ENCODE measurements at places on chromosomes 12 and 14.

DNA sequence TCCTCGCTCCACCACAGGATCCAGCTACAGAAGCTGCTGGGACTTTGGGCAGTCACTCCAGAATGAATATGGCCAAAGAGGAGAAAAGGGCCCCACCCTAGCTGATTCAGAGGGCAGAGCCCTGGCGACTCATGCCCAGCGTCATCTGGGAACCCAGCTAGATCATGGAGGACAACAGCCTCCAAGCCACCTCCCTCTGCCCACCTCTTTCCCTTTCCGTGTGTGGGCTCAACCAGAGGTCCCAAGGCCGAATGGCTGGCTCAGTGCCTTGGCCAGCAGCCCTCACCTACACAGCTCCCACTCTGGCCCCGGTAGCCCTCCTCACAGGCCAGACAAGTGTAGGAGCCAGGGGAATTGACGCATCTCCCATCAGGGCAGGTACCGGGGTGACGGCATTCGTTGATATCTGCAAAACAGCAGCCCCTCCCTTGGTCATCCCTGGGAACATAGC is 17.4 kb downstream of the ISCA2 start:
- no peak for DNase-seq

- DNase-seq = no peak
These were observed 7.6 kb upstream of the FITM1 start for GRCh38 chr14:24122898-24123297.

- no peak for DNase-seq
These were observed 74.2 kb downstream of the RCOR1 start for GRCh38 chr14:102666635-102667034.

DNA sequence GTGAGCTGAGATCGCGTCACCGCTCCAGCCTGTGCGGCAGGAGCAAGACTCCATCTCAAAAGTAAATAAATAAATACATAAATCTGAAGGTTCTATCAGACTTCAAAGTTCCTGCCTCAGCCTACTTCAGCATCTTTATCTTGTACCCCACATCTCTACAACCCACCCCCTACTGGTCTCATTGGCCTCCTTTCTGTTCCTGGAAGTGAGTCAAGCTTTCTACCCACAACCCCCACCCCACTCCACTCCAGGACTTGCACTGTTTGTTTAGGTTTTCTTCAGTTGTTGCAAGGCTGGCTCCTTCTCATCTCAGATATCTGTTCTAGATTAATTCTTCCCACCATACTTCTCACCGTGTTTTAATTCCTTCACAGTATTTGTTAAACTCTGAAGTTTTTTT is 714 bp upstream of the PSMC6 start:
- no peak for DNase-seq

- DNase-seq = no peak
These were observed 27.7 kb downstream of the BRI3BP start for GRCh38 chr12:125021096-125021495.

DNA sequence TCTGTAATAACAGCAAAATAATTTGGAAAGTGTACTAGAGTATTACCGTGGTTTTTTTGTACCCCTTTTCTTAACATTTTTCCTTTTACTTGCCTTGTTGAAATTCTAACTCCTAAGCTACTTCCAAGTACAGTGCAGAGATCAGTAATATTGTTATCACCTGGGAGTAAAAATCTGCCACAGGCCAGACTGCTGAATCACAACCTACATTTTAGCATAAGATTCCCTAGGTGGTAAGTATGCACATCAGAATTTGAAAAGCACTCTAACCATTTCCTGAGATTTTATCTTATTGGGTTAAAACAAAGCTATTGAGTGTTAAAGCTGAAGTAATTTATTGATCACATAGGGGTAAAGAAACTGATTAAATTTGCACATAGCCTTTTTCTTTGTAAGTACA is 55.2 kb upstream of the KCNH3 start:
- DNase-seq = no peak

GRCh38 chr12:106997916-106998315 is 11.0 kb upstream of the MTERF2 start:
- no peak for DNase-seq

- DNase-seq = no peak
These were observed 16.8 kb downstream of the RFC5 start for GRCh38 chr12:118033323-118033722.

DNA sequence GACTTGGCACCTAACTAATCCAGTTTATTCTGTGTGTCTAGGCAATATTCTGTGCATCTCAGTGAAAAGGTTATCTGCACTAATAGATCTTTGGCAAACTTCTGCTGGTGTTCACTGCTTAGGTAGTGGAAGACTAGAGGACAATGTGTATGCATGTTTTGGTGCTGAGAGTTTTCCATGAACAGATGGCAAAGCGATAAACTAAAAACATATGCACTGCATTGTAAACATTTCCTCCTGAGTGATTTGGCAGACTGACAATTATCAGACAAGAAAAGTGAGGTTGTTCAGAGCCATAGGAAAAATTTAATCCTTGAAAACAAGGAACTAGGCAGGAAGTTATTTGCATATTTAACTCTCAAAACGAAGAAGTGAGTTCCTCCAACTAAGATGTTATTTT is 400.4 kb downstream of the ATP23 start:
- peak; percentile 18 for DNase-seq

DNA sequence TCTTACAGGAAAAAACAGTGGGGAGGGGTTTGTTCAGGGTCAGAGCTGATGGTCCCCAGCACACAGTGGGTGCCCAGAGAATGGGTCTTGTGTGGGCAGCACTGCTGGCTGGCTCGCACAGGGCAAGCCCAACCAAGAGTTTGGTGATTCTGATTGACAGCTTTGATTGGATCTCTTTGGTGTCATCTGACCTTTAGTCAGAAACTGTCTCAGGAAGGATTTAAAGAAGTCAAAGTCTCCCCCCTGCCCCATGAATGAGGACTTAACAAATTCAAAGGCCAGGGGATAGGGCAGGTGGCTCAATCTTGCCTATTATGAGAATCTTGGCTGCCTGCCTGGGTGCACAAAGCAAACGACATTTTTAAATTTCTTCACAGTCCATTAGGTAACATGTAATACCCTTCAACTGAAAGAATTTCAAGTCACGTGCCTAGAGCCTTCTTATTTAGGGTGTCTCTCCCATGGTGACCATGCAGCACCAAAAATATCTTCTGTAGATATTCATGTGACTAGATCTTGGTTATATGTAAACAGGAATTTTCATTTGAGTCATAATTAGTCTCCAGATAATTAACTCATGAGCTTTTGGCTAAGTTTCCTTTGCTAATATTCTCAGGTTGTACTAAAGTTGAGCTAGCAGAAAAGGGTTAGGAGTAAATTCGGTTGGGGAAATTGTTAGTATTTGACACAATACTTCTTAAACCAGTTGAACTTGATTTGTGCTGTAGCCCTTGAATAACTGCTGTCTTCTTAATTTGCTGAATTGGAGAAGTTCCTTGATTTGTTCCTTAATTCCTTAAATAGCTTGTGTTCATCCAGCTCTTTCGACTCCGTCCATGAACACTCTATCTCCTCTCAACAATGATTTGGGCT is 54.5 kb upstream of the HECTD1 start:
- DNase-seq = peak; percentile 87

DNA sequence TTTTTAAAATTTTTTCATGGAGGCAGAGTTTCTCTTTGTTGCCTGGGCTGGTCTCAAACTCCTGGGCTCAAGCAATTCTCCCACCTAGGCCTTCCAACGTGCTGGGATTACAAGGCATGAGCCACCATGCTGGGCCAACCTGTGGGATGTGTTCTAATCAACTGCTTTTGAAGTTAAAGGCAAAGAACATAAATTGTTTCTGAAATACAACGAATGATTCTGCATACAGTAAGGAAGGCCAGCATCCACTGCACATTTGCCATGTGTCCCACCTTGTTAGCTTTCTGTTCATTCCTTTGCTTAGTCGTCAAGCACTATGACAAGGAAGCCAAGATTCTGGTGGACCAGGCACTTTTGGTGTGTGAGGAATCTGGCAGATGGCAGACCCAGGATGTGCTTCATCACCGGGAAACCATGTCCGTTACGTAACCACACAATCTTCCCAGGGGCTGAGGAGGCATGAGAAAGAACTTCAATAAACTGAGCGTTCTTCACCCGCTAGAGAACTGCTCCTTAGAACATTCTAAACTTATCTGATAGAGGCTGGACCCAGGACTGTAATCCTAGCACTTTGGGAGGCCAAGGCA is 24.5 kb downstream of the MOK start:
- DNase-seq = no peak

DNA sequence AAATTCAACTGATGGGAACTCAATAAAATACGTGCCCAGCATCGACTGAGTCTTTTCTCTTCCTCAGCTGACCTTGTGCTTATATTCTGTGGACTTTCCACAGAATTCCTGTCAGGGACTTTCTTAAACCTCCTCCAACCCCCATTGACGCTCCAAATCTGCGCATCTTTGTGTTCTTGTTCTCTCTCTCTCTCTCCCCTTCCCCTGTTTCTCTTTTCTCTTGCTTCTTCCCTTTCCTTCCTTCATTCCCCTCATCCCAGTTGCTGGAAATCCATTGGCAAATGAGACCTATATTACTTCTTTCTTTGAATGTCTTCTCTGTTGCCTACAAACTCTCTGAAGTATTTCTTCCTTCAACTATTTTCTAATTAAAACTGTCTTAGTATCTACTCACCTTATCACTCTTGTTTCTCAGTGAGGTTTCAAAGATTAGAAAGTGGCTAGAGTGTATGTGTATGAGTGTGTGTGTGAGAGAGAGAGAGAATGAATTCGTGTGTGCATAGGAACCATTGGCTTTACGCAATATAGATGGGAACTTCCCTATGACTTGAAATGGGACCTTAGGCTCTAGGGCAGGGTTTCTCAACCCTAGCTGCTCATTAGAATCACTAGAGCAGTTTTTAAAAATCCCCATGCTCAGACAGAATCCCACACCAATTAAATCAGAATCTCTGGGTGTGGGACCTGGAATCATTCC is 41.8 kb upstream of the DHRS7 start:
- no peak for DNase-seq

DNA sequence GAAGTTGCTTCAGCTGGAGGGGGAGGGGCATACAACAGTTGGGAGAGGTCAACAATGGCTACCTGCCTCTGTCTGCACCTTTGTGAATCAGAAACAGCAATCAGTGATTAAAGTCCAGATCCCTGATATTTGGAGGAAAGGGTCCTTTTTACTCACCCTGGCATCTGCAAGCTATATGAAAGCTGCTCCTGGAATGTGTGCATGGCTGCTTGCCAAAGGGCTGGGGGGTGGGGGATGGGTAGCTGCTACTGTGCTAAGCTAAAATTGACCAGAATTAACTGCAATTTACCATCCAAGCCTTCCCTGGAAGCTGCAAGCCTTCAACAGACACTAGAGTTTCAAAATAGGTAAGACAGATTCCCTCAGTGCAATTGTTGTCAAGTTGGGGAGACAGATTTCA is 13.5 kb upstream of the GTF2A1 start:
- DNase-seq = no peak

DNA sequence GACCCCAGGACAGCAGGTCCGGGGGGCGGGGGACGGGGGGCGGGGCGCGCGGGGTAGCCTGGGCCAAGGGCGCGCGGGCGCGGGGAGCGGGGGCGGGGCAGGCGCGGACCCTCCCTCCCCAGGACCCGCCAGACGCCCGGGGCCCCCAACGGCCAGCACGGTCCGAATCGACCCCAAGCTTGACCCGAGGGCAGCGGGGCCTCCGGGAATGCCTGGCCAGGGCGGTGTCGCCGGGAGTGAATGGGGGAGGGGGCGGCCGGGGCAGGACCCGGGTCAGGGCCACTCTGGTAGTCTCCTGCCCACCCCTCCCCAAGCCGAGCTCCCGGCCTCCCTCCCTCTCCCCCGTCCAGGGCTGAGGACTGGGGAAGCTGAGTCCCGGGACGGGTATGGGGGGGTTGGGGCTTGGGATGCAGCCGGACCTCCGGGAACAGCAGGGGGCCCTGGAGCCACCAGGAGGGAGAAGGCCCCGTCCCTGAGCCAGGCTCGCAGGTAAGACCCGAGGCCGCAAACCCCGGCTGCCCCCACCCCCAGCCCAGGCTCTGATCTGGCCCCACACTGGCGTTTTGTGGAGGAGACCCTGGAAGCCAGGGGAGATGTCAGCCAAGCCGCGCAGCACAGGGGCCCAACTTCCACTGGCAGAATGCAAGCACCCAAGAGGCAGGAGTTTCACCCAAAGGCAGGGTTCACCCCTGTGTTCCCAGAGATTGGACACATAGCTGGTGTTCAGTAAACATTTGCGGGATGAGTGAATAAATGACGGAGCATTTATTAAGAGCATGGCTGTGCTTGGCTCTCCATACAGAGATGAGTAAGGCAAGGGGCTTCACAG is 545 bp upstream of the GALNT9 start:
- no peak for DNase-seq

DNA sequence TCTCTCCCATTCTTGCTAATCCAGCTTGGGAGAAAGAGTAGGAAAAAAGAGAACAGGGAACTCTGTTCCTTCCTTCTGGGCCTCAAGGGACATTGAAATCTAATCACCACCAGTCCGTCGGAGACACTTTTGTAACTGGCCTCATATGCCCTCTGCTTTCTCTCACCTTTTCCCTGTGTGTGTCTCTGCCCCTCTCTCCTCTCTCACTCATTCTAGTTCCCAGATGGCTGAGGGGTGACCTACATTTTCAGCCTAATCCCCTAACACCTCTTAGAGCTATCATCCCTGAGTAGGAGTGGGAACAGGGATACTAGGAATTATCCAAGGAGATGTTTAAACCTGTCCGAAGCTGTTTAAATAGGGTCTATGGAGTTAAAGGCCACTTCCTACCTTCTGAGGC is 8.9 kb upstream of the PCK2 start:
- DNase-seq = no peak

DNA sequence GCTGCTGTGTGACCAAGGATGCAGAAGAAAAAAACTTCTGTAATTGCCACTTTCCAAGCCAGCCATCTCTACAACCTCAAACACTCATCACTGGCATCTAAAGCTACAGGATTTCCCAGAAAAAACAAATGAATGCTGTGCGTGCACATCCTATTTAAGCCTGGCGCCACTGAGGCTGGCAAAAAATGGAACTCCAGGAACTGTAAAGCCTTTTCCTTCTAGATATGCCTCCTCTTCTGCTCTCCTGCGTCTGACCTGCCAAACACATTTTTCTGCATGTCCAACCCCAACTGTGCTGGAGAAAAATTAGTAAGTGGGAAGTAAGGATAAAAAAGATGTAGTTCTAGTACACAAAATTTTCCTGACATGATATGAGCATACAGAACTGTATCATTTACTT is 184.9 kb downstream of the ITPR2 start:
- no peak for DNase-seq

GRCh38 chr14:50528000-50528399 is 4.4 kb downstream of the MAP4K5 start:
- DNase-seq = no peak

- DNase-seq = no peak
These were observed 15.8 kb downstream of the SLC8B1 start for GRCh38 chr12:113318900-113319628.

- DNase-seq = no peak
These were observed 95.9 kb downstream of the TBX3 start for GRCh38 chr12:114588061-114588460.

- DNase-seq = no peak
These were observed 2.8 kb downstream of the DYRK4 start for GRCh38 chr12:4564818-4565217.

GRCh38 chr12:70854881-70855568 is 65.5 kb downstream of the PTPRR start:
- no peak for DNase-seq
